ENCODE measurements at places on chromosomes 5 and 9.
A peak's percentile ranks its signal among the peaks of the same experiment; 100 is the strongest.

- DNase-seq, result peak; percentile 64
Measured at GRCh38 chr5:123035918-123036390, 571 bp downstream of the PPIC start.

- no peak for DNase-seq
Measured at GRCh38 chr9:6655036-6655435, 9.5 kb upstream of the GLDC start.

DNA sequence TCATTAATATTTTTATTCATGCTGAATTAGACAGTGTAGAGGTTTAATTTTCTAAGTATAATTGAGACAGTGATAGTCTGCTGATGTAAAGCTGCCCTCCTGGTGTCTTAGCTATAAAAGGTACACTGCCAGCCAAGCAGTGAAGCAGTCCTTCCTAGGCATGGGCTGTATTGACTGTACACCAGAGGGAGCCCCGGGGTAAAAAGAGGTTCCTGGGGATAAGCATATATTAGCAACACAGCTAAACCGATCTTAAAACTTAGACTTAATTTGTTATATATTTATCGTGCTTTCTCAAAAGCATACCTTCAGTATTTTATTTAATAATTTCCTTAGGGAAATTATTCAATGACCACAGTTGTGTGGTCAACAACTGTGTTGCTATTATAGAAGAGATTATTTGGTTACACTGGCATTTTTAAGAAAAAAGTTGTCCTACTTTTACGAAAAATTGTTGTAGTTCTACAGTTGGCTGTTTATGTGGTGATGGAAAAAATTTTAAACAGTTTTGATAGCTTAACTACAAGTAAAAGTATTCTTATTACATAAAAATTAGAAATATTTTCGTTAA lies 68.8 kb downstream of the ELL2 start:
- DNase-seq, result no peak

DNA sequence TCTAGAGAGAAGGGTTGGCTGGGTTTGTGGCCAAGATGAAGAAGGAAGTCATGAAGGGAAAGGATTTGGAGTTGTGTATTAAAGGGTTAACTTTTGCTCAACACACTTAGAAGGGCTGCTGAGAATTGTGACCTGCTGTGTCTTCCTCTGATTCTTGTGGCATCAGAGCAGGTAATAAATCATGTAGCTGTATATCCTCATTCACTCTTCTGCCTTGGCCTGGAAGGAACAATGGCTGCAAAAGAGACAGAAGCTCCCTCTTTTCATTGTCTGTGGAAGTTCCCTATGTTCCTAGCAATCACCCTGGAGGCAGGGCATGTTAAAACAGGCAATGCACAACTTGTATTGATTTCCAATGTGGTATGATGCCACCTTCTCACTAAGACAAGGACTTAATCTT lies 159.1 kb downstream of the LRRC70 start:
- DNase-seq, result no peak

- DNase-seq, result no peak
Measured at GRCh38 chr9:70340572-70340971, 73.9 kb downstream of the KLF9 start.
